ENCODE measurements at places on chromosomes 6 and 20. TPM values are rescaled to one million over a fixed set of nuclear protein-coding genes. Genes with fewer than 3 reads are reported as not detected.

DNA sequence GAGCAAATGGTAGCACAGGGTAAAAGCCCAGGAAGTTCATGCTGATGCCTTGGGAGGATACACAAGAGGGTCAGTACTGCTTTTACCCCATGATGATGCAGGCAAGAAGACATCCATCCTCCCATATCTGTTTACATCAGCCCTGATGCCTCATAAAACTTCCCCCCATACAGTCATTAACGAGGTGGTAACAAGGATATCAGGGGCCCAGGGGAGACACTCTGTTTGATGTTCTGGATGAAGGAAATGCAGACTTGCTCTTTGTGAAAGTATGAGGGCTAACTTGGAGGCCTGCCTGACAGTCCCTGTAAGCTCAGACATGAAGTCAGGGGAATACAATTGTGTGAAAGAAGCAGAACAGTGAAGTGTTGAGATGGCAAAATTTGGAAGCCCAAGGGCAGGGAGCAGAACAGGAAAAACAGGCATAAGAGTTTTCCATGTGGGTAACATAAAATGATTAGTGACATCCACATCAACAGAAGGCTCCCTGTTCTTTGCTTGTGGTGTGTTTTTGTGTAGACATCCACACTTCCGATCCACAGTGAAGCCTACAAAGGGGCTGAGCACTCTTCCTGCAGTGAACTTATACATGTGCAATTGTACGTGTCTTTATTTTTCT is 813.4 kb downstream of the MAFB start:
- no peak for DNase-seq

GRCh38 chr6:63333440-63333839 is 13.7 kb upstream of the LGSN start:
- DNase-seq: no peak

DNA sequence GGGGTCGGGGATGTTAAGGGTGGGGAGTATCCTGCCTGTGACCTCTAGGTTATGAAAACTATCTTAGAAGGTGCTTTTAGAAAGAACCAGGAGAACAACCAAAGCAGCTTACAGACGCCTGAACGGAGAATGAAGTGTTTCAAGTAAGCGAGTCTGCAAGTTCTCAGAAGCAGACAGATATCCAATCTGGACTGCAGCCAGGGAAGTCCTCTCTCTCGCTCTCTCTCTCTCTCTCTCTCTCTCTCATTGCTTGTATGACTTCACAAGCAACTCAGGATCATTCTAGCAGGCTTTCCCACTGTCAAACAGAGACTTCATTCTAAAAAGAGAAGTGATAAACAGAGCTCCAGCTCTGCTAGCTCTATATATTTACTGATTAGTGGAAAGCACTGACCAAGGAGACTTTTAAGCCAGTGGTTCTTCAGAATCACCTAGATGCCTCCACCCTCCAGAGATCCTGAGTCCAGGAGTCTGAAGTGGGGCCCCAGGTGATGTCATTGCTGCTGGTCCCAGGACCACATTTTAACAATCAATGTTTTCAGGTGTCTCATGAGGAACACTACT is 6.0 kb downstream of the TCF21 start:
- peak; percentile 50 for DNase-seq

SRMS gene
- not detected for total RNA-seq

TRIM31 gene
- not detected for total RNA-seq

RAB44 gene
- not detected for total RNA-seq

DNA sequence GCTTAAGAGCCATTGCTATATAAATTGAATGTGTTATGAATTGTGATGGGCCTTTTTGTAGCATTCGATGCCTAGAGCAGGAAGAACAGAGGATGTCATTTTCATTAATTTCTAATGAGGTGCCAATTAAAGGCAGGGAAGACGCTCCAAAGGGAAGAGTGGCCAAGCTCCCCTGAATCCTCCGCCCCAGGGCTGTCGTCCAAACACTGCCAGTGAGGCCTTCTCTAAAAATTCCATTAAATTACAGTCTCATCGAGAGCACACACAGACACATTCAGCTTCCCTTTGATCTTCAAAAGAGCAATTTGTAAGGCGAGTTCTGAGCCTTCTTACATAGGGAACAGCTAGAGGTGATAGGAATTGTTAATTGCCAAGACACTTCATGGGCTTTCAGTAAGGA is 300.0 kb downstream of the ZFAND3 start:
- DNase-seq: no peak

ALDH8A1 gene
- not detected for total RNA-seq

GRCh38 chr20:58795923-58796245 is 54.8 kb downstream of the GNAS-AS1 start:
- no peak for DNase-seq

- no peak for DNase-seq
Measured at GRCh38 chr20:888057-888456, 28.1 kb downstream of the ANGPT4 start.

DNA sequence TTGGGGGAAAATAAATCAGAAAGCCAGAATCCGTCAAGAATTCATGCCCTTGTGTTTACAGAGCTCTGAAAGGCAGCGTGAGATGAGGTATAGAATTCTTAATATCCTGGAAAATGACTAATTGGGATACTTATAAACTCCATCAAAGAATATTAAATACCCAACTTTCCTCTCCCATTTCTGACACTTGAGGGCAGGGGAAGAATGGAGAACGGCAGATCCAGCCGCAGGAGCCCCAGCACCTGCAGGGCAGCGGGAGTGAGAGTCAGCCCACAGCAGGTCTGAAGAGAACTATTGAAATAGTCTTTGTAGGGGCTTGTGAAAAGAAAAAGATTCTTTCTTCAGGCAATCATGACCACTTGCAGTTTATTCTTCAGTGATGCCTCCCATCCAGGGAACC is 107.2 kb downstream of the AGPAT4 start:
- no peak for DNase-seq

DNA sequence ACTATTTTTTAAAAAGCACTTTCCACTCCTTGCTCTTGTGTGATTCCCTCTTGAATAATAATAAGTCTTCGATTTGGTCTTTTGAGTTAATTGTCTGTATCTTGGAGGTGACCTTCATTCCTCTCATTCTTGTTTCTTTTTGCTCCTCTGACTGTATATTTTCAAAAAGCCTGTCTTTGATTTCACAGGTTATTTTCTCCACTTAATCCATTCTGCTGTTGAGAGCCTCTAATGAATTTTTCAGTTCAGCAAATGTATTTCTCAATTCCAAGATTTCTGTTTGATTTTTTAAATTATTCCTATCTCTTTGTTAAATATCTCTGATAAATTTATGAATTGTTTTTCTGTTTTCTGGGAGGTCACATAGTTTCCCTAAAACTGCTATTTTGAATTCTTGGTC is 21.7 kb upstream of the KIAA1586 start:
- DNase-seq: no peak

DNA sequence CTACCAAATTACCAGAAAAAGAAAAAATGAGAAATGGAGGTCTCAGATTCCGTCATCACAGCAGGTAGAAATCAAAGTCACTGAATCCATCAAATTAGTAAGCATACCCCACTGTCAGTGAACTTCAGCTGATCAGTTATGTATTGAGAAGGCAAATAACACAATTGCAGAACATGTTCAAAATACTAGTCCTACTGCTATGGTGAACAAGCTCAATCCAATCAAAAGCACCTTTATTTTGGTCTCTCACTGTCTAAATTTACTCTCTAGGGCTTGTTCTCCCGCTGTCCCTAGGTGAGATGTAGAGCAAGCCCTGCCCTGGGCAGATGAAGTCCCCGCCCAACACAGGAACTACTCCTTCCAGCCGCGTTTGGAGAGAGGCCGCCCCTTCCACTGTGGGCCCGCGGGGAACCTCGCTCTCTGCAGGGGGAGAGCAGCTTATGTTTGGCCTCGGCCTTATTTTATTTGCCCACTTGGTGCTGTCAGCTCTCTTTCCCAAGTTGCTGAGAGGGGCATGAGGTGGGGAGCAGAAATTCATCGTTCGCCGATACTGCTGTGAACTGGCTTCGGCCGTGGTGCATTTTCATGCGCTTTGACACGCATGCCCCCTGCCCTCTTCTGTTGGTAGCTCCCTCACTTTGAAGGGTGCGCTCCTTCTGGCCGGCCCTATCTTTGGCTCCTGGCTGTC is 14.3 kb upstream of the MAP1LC3A start:
- DNase-seq: no peak
